Upper lobe of right lung (tissue), 1 donor: ENCODE measurements at places on chromosomes 7 and 10. TPM values are rescaled to one million over a fixed set of nuclear protein-coding genes. Genes with fewer than 3 reads are reported as not detected.

GRCh38 chr10:49365675-49366415, 30.0 kb downstream of the DRGX start:
- no peak for DNase-seq
- H3K4me3 ChIP-seq: no peak overlapping the region
- no peak overlapping the region for H3K27ac ChIP-seq

Gene FAM25G
- total RNA-seq: not detected

DNA sequence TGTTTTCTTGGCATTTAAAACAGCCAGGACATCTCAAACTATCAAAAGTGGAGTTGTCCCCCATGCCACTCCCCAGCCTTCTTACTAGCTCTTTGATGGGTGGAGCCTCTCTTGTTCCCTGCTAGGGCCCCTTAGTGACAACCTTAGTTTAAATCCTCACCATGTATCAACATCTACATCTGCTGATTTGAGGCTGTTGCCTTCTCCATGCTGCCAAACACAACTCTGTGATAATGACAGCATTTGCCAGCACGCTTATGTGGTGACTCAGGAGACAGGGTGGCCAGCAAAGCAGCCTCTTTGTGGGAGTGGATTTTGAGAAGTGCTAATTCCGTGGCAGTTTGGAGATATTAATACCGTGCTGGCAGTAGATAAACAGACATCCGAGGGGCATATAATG, 145.4 kb downstream of the LRRC4 start:
- H3K36me3 ChIP-seq: peaks cover 16% of the 10 kb centered on the region
- H3K4me3 ChIP-seq: no peak overlapping the region
- no peak overlapping the region for H3K27ac ChIP-seq
- peaks cover 11% of the 10 kb centered on the region for H3K4me1 ChIP-seq
- no peak for DNase-seq

Gene SLC13A1
- not detected for total RNA-seq

- H3K4me3 ChIP-seq: no peak overlapping the region
- H3K27me3 ChIP-seq: no peaks in the 10 kb centered on the region
- peaks cover 11% of the 10 kb centered on the region for H3K36me3 ChIP-seq
- H3K27ac ChIP-seq: no peak overlapping the region
Measured at GRCh38 chr10:73209705-73210104, 37.4 kb downstream of the DNAJC9 start.
